ENCODE measurements at places on chromosomes 4 and X. TPM values are rescaled to one million over a fixed set of nuclear protein-coding genes. Genes with fewer than 3 reads are reported as not detected.

GRCh38 chr4:174222266-174222872, 61.1 kb downstream of the FBXO8 start:
- DNase-seq: peak; percentile 14

- no peak for DNase-seq
Measured at GRCh38 chrX:23749129-23749528, 6.1 kb upstream of the ACOT9 start.

- no peak for DNase-seq
Measured at GRCh38 chrX:37829721-37830120, 17.6 kb downstream of the DYNLT3 start.

DNA sequence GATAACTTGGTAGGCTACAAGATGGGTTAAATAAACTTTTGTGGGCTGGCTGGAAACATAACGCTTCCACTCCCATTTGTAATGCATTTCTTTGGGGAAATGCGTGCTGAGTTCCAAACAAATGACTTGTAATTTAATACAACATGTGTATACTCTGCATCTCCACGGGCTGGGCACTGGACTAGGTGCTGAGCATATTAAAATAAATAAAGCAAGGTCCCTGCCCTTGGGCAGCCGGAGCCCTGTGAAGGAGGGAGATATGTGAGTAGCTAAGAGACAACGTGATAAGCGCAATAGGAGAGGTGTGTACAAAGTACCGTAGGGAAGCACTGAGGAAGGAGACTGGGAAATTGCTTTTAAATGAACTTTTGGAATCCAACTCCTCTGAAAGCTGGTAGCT, 147.2 kb upstream of the RBPJ start:
- DNase-seq: no peak

GRCh38 chr4:43481526-43481925, 589.0 kb downstream of the GRXCR1 start:
- DNase-seq: no peak

DNA sequence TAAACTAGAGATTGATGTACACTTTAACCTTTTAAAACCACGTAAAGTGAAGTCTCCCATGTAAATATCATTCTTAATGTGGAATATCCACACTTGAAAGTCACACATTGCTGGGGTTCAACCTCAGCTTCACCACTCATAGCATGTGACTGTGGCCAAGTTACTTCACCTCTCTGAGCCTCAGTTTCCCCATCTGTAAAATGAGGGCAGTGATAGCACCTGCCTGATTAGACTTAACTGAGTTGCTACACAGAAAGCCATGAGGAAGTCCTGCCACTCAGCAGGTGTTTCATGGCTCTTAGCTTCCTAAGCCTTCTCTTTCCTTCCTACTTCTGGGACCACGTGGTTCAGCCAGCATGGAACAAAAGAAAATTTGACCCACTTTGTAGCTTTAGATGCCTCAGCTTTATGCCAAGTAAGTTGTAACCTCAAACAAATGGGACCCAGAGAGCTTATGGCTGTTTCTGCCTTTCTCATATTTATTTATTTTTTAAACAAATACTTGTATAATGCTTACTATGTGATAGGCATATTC, 277.3 kb upstream of the KLF3 start:
- DNase-seq: no peak

GRCh38 chr4:66123831-66124413, 453.6 kb upstream of the EPHA5 start:
- no peak for DNase-seq

- DNase-seq: peak; percentile 81
Measured at GRCh38 chrX:105461016-105461415, 240.5 kb upstream of the TEX13A start.

GRCh38 chr4:154001193-154001592, 212.3 kb upstream of the SFRP2 start:
- no peak for DNase-seq

- no peak for DNase-seq
Measured at GRCh38 chrX:12767856-12768255, 23.4 kb upstream of the PRPS2 start.

- DNase-seq: no peak
Measured at GRCh38 chr4:6123541-6123940, 76.8 kb downstream of the JAKMIP1 start.

- peak; percentile 78 for DNase-seq
Measured at GRCh38 chr4:108544481-108544880, 75.9 kb upstream of the RPL34 start.

DNA sequence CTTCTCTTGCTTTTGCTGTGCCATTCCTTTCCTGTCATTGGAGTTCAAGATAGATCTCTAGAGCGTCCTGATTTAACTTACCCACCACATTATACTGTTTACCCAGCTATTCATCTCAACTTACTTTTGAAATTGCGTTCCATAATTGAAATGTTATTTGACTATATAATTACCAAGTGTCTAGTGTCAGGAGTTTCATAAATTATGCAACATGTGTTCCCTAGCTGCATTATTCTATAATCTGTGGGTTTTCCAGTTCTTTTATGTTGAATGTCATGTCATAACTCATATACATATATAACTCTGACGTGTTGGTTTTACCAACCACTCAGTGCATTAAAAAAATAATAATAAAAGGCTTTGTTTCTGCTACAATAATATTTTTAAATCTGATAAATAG, 285.9 kb upstream of the ARSJ start:
- DNase-seq: no peak

- DNase-seq: peak; percentile 6
Measured at GRCh38 chr4:102734591-102735385, 26.0 kb downstream of the MANBA start.

DNA sequence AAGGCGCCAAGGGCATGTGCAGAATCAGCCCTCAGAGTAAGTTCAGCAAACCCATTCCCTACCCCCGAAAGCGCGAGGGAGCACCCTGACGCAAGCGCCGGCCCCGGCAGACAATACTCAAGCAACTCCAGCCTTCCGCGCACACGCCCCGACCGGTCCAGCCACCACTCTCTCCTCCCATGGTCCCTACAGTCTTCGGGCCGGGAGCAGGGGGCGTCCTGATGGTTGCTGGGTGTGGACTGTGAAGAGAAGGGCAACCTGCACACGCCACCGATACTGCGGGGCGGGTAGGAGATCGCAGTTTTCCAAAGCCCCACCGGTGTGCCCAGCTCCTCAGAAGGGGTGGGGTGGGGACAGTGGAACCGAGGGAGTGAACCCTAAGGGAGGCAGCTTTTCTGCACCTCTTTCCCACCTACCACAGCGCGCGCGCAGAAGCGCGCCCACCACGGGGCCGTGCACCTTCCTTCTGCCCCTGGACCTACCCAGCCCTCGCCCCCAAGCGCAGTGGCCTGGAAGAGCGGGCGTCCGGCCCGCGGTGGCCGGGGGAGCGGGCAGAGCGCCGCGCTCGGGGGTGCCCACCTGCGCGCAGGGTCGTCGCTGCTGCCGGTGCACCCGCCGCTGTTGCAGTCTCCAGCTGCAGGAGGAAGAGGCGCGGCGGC, 650.2 kb upstream of the DIPK2B start:
- DNase-seq: peak; percentile 44

DNA sequence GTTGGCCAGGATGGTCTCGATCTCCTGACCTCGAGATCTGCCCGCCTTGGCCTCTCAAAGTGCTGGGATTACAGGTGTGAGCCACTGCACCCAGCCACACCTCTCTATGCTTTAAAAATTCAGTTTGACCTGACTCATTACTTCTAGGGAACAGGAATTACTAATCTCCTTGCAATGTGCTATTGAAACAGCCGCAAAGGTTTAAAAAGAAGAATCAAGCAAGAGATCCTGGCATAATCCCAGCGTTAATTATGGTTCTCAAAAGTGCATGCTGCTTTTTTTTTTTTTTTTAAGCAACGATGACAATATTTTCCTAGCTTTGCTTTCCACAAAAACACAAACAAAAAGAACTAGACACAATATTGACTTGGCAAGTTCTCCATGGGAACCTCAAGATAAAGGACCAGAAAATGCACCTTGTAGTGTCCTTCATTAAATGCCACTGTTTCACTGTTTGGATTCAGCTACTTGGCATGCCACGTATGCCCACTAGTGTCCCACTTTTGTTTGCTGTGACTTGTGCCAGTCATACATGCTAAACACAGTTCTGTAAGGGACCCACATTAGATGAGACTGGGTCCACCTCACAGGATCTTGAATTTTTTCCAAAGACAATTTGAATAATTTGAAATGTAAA, 112.6 kb upstream of the PPARGC1A start:
- no peak for DNase-seq

GRCh38 chr4:165111906-165112367, 723 bp downstream of the TMEM192 start:
- no peak for DNase-seq

DNA sequence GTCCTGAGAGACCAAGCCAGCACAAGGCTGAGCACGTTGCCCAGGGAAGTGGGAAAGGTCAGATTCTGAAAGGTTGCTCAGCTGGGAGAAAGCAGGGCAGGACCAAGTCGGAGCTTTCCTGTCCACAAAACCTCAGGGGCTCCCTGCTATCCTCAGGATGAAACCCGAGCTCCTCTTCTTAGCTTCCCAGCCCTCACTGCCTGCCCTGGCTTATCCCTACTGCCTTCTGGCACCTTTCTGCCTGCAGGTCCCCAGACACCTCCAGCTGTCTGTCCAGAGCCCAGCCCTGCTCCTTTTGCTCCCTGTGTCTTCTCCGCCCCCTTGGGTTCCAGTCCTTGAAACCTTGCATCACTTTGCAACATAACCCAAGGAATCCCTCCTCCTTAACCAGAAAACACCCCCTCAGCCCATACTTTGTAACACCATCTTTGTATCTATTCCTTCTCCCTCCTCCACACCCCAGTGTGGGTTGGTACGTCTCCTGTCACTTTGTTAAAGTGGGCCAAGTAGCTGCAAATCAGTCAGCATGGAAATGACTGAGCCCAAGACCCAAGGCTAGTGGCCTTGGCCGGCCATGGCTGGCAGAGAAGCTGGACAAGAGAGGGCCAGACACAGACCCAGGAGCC, 20.0 kb upstream of the PRRG3 start:
- no peak for DNase-seq

DNA sequence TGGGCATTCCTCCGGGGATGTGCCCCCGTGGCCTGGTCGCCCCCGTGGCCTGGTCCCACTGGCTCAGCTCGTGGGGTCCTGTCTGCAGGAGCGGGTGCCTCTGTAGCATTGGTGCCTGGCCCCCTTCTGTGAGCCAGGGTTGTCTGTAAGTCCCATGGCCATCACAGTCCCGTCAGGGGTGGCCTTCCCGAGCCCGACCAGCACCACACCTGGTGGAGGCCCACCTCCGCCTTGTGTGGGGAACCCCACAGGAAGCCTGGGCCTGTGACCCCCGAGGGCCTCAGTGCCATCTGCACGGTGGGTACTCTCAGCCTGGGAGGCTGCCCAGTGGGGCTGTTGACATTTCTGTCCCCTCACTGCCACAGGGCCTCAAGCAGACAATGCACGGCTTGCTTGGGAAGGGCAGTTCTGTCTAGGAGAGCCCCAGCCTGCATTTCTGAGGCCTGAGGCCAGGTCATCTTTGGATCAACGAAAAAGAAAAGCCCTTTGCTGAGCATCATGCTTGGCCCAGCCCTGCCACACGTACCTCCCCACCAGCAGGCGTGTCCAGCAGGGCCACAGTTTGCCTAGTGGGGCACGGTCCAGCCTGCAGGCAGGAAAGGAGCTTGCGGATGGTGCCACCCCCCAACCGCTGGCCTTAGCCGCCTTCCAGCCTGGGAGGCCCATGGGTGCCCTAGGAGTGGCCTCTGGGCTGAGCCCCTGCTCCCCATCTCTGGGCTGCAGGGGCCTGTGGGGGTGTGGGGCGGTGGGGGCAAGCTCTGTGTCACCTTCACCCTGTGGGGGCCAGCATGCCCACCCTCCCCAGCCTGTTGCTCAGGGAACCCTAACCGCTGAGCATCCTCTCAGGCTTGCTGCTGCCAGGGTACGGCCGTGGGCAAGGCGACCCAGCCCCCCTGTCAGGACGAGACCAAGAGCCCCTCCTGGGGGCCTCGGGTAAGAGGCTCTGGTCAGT, 23.2 kb downstream of the NKX1-1 start:
- DNase-seq: no peak

- no peak for DNase-seq
Measured at GRCh38 chr4:77623091-77623490, 17.5 kb downstream of the CXCL13 start.

GRCh38 chr4:168740691-168741090, 243.8 kb downstream of the PALLD start:
- no peak for DNase-seq

DNA sequence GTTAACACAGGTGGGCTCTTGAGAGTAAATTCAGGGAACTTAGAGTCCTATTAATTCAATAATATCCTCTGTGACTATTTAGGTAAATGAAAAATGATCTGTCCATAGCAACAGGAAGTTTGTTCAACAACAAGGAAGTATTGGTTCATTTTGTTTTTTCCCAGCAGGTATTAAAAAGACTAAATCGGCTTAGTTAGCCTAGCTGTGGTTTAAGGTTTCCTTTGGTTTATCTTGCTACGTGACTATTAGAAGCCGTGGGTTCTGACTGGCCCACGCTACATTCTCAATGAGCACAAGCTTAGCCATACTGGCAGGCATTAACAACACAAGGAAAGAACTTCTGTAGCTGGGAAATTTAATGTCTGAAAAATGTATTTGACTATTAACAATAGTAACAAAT, 168.8 kb upstream of the HS3ST1 start:
- peak; percentile 26 for DNase-seq

DNA sequence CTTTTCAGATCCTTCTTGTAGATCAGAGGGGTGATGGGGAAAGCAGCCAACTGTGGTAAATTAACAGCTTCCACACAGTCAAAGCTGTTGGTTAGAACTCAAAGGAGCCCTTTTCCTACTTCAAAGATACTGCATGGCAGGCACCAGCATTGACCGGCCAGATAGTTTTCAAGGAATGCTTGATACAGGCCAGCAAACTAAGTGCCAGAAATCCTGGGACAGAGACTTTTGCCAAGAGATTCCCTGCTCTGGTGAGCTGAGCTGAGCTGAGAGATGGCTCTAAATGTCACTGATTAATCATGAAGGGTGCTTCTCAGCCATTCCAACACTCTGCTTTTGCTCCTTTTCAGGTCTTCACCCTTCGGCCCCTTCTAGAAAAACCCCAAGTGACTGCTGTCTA, 131.6 kb upstream of the MED14 start:
- DNase-seq: no peak

GRCh38 chr4:56099378-56099786, 150.6 kb downstream of the CEP135 start:
- DNase-seq: peak; percentile 43

DNA sequence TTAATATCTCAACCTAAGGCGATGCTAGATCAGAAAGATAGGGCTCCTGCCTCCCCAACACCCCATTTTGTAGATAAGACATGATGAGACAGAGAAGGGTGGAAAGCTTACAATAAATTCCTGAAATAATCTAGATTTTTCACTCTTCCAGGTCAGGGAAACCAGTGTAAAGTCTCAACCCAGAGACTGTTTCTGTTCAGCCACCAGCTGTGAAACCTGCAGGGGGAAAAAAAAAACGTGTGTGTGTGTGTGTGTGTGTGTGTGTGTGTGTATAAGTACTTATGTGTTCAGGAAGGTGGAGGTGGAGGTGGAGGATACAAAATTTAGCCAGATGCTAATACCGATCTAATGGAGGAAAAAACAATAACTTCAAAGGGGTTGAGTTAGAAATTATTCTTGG, 773 bp upstream of the ITM2A start:
- no peak for DNase-seq

The ABLIM2 gene
- 0.87 TPM for polyA plus RNA-seq

The MAP7D3 gene
- 8.1 TPM for polyA plus RNA-seq

The ENPEP gene
- polyA plus RNA-seq: not detected
